Vagina (tissue), 2 donors: ENCODE measurements at places on chromosomes 4 and X.

GRCh38 chrX:9090766-9091165 is 56.8 kb upstream of the FAM9B start:
- no peak for DNase-seq

GRCh38 chr4:181807771-181808170 is 435.4 kb upstream of the TENM3 start:
- no peak for DNase-seq

GRCh38 chrX:43283187-43283586 is 372.9 kb upstream of the MAOA start:
- DNase-seq, result no peak

DNA sequence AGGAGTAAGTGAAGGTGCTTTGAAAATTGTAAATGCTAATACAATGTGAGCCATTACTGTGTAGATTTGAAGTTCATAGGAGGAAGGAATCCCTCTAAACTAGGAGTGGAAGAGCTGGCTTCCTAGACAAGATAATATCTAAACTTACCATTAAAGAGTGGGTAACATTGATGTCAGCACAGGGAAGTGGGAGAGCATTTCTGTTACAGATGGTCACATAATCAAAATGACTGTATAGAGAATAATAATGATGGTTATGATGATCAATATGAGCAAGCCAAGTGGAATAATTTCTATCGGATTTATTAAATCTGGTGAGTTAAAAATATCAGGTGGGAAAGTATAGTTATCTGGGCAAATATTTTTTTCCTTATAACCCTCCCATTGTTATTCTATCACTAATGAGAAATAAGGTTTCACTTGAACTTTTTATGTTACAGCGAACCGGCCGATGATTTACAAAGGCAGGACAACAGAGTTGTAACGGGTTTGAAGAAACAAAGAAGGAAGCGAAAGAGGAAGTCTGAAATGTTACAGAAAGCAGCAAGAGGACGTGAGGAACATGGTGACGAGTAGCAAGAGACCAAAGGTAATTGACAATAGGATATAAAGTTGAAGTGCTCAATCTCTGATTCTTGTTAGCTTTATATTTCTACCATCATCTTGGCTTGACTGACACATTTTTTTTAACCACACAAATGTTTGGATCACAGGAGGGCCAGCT is 43.5 kb downstream of the FMR1NB start:
- DNase-seq, result no peak

GRCh38 chr4:173217075-173217474 is 48.5 kb downstream of the GALNT7 start:
- DNase-seq, result no peak

- DNase-seq, result no peak
Observed at GRCh38 chr4:38132107-38132673, 172.0 kb downstream of the PTTG2 start.

GRCh38 chr4:88998001-88998400 is 59.0 kb downstream of the FAM13A start:
- no peak for DNase-seq

- no peak for DNase-seq
Observed at GRCh38 chr4:167614866-167615265, 380.6 kb upstream of the SPOCK3 start.

DNA sequence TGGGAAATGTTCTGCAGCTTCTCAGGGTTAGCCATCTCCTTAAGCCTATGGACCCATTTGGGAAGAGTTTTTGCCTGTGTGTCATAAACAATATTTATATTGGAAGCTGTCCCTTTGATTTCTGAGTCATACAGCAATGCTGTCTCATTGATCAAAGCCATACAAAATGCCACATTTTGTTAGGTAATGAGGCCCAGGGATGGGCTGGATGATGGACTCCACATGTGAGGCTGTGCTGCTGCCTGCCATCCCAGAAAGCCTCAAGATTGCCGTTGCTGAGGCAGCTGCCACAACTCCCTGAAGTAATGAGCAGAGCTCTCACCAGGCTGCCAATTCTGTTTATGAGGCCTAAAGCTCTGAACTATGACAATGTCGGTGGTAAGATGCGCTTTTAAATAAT is 12.2 kb upstream of the GJB1 start:
- DNase-seq, result no peak

DNA sequence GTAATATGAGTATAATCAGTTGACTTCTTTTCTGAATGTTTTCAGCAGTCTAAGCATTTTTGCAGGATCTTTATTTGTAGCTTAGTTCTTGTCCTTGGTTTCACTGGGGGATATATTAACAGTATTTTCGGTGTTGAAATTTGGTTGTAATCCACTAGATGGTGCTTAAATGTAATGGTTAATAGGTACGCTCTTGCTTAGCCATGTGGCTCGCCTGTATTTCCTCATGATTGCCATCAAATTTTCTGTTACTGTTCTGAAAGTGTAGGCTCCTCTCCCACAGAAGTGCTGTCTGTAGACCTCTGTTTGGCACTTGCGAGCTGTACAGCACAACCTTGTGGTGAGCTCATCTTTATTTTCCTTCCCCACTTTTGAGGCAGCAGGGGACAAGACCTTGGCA is 3.9 kb upstream of the FAAH2 start:
- DNase-seq, result no peak

- DNase-seq, result no peak
Observed at GRCh38 chr4:174538123-174538875, 16.0 kb upstream of the HPGD start.

DNA sequence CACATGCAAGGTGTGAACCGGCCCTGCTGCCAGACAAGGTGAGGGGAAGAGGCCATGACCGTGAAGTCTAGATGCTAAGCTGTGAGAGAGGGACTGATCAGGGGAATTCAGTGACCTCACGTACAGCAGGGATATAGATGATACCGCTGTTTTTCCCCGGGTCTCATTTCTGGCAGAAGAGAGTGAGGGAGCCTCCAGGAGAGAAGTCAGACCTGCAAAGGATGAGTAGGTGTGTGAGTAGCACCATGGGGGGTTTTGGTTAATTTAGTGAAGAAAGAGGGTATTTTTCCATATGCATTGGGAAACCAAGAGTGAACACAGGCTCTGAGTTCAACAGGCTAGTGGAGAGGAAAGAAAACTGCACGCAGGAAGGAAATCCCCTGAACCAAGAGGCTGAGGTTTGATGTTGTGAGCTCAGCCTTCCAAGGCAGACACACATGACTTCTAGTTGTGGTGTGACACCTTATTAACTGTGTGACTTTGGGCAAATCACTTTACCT is 127.6 kb upstream of the GATB start:
- DNase-seq, result no peak
